ENCODE measurements at places on chromosomes 2 and 18.

GRCh38 chr2:43345391-43345813 is 119.0 kb upstream of the ZFP36L2 start:
- DNase-seq, result no peak

DNA sequence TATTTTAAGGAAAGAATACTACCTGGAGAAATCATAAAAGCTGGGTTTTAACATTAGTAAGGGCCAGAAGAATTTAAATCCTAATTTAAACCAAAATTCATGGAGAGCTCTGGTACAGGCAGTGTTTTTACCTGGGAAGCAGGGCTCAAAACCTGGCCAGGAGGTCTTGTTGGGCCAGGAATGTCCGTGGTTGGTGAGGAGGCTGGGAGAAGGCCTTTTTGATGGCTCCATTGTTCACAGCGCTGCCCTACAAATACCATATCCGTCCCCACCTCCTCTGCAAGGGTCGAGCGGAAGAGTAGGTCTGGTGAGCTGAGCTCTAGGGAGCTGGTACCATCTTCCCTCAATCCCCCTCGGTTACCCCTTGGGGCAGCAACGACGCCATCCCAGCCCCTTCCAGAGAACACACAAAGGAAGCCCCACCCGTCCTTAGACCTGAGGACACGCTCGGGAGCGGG is 10.9 kb upstream of the HOXD1 start:
- DNase-seq, result no peak

DNA sequence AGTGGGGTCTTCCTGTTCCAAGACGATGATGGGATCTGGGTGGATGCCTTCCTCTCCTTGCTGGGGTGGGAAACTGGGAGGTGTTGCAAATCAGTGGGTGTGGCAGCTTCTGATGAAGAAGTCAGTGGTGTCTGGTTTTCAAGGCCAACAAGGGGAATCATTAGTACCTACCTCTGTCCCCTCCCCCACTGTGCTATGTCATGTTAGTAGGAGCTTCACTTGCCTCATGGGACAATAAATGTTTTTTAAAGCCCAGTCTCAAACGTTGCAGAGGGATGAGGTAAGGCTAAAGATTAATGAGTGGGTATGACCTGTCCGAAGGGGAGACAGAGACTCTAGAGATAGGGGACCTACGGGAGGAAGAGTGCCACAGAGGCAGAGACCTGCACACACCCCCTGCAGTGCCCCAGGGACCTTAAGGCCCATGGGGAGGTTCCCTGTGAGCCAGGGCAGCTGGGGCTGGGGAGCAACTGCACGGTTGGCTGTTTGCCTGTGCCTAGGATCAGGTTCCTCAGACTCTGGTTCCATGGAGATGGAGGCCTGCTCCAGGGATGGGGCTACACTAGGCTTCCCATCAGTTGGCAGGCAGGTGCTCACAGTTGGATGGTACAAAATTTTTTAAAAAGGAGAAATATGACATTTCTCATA is 37.8 kb upstream of the SLC1A4 start:
- no peak for DNase-seq

DNA sequence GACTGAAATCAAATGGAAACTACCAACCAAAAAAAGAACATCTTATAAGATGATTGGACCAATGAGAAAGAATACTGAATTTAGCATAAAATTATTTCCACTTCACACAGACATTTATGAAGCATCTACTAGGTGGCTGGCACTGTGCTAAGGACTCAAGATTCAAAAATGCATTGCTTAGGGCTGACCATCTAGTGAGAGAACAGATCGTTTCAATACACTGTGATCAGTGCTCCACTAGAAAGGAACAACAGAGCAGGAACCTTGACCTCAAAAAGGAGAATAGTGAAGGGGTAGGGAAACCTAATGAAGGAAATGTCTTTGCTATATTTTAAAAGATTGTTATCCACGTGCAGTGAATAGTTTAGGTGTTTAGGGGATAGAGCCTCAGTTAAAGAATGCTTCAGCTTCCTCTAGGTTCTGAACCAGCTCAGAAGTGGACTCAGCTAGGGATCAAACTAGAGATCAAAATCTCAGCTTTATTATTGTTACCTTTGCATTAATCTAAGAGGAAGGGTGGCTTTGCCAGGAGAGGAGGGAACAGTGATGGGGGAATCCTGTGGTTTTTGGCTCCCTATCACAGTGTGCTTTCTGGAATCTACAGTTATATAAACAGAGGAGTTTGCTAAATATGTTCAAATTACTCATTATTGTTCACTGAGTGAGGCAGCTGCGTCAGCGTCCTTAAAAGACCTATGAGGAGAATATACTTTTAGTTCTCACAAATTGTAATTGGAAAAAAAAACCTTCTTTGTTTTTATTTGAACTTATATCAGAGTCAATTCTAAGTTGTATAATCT is 16.2 kb upstream of the BBS5 start:
- DNase-seq, result no peak

DNA sequence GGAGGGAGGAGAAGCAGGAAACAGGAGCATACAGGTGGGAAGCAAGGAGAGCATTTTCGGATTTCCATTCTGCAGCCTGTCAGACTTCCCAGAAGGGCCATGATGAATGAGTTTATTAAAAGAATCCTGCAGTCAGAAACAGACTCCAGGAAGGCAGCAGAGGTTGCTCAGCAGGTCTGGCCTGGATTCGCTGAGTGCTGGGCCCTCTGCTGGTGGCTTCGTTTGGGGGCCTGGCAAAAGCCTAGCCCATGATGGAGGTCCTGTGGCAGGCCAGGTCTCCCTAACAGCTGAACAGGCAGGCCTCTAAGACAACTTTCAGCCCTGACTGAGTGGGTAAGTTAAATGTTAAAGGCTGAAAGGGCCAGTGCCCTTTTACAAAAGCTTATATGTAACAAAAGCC is 108.2 kb upstream of the CAPN13 start:
- DNase-seq, result no peak

GRCh38 chr18:71075147-71075546 is 786.3 kb downstream of the SOCS6 start:
- no peak for DNase-seq

DNA sequence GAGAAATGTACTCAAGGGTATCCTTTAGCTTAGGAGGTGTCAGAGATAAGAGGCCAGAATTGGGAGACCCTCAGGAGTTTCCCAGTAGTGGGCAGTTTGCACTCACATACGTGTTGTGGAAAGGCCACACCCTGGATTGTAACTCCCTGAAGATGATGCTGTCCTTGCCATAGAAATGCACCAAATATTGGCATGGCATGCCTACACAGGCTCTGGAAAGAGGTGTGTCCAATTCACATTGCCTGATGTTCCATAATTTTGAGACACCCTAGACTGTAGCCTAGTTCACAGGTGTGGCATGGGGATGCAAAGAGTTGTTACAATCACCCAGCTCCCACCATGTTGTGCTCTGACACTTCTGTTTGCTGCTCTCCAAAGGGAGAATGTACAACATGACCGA is 271.9 kb downstream of the CCDC85A start:
- DNase-seq, result no peak

GRCh38 chr18:36589857-36590543 is 238.8 kb downstream of the TPGS2 start:
- DNase-seq, result no peak

DNA sequence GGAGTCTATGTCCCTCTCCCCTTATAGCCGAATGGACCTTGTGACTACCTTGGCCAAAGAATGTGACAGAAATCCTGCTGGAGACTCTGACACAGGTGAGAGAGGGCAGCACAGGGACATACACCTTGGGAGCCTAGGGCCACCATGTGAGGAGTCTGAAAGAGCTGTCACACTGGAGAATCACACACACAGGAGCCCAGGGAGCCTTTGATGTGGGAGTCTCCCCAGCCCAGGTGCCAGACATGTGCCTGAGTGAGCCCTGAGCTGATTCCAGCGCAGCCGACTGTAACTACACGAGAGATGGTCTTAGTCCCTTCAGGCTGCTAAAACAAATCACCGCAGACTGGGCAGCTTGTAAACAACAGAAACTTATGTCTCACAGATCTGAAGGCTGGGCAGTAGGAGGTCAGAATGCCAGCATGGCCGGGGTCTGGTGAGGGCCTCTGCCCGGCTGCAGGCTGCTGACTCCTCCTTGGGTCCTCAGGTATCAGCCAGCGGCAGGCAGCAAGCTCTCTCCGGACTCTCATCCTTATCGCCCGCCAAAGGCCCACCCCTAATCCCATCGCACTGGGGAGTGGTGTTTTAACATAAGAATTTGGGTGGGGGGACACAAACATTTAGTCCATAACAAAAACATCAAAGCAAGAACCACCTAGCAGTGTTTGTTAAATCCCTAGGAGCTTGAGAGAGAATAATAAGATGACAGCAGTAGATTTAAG is 63.8 kb upstream of the GPR45 start:
- no peak for DNase-seq

DNA sequence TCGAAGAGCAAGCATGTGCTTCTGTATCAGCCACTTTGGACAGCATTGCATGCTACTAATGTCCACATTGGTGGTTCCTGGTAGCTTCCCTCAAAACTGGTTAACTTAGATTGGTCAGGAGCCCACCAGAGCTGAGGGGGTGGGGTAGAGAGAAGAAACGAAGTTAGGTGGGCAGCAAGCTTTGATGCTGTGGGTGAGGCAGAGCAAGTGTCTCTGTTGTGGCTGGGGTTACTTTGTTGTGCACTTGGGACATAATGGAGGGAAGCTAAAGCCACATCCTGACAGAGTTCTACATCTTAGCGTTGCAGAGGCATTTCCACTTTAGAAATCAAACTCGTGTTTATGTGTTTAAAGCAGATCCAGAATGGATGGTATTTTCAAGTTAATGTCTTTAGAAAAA is 82.7 kb downstream of the FAM168B start:
- DNase-seq, result no peak

DNA sequence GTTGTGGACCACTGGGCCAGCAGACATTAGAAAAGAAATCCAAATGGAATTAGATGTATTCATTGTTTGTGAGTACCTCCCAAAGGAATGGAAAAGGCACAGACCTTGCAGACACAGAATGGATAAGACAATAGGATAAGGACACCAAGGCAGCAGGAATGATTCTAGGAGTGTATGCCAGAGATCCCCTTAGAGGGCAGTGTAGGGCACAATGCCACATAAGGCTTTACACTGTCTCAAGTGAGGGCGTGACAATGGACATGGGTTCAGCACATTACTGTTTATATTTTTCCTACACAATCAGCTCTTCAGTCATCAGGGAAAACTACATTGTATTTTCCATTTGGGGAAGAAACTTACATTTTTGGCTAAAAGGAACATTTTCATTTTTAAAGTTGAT is 250.9 kb downstream of the PTH2R start:
- no peak for DNase-seq

DNA sequence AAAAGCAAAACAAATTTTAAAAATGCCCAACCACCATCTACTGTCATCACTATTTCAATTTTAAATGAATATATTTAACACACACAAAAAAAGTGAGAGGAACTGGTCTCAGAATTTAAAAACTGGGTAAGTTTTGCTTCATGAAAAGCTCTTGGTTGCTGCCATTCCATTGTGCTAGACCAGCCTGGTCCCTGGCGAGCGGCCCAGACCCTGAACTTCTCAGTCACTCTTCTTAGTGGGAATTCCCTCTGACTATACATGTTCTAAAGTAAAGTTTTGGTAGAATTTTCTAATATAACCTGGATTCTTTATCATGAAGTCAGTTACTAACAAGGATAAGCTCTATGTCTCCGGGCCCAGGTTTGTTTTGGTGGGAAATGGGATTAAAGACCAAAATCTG is 34.8 kb upstream of the TMEM177 start:
- no peak for DNase-seq

DNA sequence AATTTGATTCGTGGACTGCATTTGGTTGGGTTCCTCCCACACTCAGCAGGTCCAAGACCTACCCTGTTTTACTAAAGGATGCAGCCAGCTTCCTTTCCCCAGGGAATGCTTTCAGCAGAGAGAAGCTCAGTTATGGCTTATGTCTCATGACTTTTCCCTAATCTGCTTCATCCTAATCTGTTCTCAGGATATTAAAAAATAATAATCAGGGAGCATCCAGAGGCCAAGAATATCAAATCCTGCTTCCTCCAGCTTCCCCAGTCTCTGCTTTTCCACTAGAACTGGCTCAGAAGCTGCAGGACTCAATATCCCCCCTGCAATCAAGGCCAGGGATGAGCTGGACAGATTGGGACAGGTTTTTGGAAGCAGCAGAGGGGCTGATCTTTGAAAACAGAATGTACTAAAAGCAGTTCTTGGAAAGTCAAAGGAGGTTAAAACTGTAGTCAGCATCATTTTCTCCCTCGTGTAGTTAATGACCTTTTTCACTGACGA is 326.9 kb upstream of the TNP1 start:
- DNase-seq, result no peak

- DNase-seq, result no peak
Measured at GRCh38 chr2:127371037-127371436, 16.7 kb downstream of the MAP3K2 start.

- no peak for DNase-seq
Measured at GRCh38 chr2:95240556-95240955, 33.2 kb downstream of the ZNF892 start.

GRCh38 chr2:25714740-25715139 is 41.4 kb upstream of the DTNB start:
- DNase-seq, result no peak

DNA sequence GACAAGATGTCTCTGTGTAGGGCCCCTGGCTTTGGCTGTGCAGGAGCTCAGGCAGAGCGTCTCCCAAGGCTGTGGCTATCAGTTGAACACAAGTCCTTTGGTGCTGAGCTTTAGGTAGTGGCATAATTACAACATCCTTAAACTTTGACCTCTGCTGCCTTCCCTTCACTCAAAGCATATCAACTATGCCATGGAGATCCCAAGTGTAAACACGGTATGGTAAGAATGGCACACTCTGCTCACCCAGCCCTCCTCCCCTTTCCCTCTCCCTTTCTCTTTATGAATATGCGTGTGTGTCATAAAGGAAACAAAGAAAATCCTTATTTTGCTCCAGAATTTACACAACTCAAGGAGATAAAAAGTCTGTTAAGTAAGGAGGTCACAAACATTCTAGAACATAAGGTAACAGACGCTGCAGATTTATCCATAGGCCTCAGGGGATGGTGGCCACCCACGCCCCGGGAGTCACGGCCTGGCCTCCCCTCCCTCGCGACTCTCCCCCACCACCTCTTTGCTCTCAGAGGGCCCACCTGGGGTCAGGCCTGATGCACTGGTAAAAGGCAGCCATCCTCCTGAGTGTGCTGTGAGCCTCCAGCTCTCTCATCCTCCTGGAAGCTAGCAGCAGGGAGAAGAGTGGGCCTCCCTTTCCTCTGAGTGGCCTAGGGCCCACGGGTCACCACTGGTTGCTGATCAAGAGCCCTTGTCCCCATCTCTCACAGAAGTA is 67.3 kb downstream of the CRACDL start:
- no peak for DNase-seq

GRCh38 chr2:112728378-112729175 is 7.8 kb downstream of the NT5DC4 start:
- DNase-seq, result no peak

GRCh38 chr18:33440060-33441043 is at the start of gene CCDC178:
TSS of gene CCDC178 (minus strand) at chr18:33440721. CDS start at chr18:33412088, 28,633 bp downstream.
- DNase-seq, result no peak

Data from activated CD4-positive, alpha-beta T cell treated with anti-CD3 and anti-CD28 coated beads, Interleukin-2, Interleukin-4, amounts not matched to agents 100 ng/mL and 50 ng/mL, durations not matched to agents 16 hours and 8 hours (primary cell).